Activated gamma-delta T cell treated with anti-CD3 and anti-CD28 coated beads, Interleukin-2, amount 50 U/mL, for 16 hours (primary cell): ENCODE measurements at places on chromosomes 4 and X.

GRCh38 chr4:20318001-20318908 lies 66.5 kb downstream of the SLIT2 start:
- no peak for DNase-seq

DNA sequence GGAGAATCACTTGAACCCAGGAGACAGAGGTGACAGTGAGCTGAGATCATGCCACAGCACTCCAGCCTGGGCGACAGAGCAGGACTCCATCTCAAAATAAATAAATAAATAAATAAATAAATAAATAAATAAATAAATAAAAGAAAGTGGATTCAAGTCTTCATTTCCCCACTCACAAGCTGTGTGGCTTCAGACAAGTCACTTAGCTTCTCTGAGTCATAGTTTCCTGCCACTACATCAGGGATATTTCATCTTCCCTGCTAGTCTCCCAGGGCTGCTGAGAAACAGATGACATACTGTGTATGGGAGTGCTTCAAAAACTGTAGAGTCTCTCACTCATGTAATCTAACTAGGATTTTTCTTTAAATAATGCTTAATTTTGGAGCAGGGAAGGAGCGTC lies 37.2 kb downstream of the TBC1D9 start:
- no peak for DNase-seq

GRCh38 chr4:76061982-76062381 lies 12.5 kb upstream of the ART3 start:
- DNase-seq: no peak

GRCh38 chrX:150736475-150736874 lies 43.3 kb downstream of the MTMR1 start:
- DNase-seq: no peak

- no peak for DNase-seq
These were observed 34.0 kb downstream of the CENPU start for GRCh38 chr4:184699941-184700340.

DNA sequence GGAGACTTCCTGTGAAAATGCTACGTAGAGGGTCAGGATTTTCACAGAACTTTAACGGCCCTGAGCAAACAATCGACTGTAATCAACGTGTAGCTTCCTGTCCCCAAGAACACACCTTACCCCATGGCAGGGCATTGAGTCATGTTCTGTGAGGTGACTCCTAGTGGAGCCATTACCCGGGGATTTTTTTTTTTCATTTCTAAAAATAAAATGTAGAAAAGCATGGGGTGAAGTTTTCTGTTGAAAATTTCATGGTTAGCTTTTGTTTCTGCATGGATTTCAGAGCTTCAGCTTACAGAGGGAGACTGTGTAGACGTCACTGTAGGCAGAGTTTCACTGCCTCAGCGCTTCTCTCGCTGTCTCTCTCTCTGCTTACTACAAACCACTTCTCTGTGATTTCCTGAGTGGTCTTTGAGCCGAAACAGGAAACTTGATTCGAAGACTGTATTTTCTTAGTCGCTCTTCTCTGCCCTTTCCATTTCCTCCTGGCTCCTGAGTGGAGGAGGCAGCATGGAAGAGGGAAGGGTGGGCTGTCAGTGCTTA lies 111.7 kb downstream of the NFKB1 start:
- peak; percentile 36 for DNase-seq

DNA sequence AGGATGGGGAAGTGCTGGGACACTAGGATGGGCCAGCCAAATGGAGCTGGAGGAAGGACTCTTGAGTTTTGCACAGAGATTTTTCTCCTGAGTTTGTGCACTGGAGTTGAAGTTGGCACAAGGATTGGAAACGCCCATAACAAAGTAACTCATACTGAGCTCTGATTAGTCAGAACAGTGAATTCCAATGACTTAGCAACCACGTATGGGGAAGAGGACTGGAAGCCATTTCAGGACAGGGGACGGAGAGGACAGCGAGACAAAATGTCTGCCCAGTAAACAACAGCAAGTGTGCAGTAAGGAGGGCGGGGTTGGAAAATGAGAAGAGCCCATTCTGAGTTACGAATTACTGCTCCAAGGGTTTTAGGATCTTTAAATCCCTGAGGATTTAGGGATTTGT lies 5.9 kb downstream of the RIPPLY1 start:
- DNase-seq: no peak

- DNase-seq: no peak
These were observed 1.8 kb upstream of the GABRQ start for GRCh38 chrX:152635941-152636340.

DNA sequence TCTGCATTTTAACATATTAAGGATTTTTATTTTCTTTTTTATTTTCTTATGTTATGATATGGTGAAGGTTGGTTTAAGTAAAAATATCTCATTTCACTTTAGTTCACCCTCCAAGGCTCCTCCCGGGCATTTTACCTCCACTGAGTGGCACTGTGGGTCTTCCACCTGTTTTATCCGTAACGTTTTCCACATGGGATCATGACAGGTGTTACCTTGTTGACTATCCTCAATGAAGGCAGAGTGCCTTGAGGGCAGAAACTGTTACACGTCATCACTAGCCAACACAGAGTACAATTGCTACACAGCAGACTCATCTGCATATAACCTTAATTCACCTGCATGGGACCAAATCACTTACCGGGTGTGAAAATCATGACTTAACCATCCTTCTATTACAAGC lies 105.8 kb downstream of the GEMIN8 start:
- DNase-seq: no peak

DNA sequence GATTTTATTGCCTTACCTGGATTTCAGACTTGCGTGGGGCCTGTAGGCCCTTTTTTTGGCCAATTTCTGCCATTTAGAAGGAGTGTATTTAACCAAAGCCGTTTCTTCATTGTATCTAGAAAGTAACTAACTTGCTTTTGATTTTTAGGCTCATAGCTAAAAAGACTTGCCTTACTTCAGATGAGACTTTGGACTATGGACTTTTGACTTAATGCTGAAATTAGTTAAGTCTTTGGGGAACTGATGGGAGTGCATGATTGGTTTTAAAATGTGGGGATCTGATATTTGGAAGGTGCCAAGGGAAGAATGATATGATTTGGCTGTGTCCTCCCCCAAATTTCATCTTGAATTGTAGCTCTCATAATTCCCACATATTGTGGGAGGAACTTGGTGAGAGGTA lies 7.7 kb upstream of the UGT2B10 start:
- DNase-seq: no peak

GRCh38 chr4:152974468-152975379 lies 38.6 kb downstream of the FHDC1 start:
- DNase-seq: no peak

DNA sequence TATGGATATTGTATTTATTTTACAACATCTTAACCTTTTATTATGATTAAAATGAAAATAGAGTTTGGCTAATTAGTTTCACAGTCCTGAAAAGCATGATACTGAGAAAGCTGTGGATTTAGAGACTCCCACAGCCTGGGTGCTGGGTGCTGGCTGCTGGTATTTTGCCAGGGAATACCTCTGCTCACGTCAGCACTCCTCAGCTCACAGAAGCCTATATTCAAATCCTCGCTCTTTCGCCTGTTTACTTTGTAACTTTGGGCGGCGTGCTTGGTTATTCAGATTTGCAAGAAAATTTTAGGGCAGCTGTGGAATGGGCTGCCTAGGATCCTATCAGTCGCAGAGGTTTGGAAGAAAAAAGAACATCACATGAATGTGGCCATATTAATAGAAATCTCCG lies 261.8 kb downstream of the DCTD start:
- DNase-seq: no peak

DNA sequence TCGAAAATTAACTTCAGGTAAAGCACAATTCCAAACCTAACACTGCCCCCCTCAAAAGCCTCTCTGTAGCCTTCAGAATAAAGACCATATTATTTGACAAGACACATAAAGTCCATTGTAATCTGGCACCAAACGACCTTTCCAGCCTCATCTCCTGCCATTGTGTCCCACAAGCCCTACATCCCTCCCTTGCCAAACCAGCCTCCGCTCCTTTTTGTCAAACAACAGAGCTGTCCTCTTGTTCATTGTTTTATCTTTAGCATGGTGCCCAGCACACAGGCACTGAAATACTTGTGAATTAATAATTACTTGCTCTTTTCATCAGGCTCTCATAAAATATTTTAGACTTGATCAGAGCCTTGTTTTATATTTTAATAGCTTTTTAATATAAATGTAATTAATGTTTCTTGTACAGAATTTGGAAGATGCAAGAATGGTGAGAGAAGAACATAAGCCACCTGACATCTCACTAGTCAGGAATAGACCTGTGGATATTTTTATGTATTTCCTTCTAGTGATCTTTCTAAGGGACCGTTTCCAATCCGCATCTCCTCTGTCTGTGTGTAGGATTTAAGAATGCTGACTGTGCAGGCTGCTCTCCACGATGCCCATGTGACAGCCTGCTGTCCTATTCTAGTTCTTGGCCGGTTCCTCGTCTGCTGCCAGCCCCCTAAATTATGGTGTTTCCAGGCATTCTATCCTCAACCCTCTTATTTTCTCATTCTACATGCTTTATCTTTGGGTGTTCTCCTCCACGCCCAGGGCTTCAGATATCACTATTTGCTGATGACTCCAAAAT lies 3.0 kb upstream of the IRF2 start:
- DNase-seq: no peak

DNA sequence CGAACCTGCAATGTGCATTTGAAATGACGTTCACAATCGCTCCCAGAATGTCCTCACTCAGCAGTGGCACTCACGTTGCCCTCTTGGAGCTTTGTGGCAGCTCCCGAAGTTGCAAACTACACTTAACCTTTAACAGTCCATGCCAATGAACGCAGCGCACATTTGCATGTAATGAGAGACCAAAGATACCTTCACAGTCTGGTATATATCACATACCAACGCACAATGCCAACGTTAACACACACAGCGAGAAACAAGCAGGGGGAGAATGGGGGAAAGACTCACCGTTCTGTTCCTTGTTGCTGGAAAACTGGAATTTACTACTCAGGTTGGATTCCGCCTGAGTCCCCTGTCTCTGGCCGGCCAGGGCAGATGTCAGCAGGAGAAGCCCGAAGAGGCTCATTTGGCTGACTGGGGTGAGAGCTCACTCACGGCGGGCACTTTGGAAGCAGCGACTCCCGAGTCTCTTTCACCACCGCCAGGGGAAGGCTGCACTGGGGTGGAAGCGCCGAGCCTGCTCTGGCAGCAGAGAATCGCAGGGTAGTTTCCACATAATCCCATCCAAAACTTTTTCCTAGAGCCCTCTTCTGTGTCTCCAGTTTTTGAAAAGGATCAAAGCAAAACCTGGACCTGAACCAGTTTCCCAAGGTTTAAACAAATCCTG lies 966 bp downstream of the PDGFC start:
- DNase-seq: no peak

DNA sequence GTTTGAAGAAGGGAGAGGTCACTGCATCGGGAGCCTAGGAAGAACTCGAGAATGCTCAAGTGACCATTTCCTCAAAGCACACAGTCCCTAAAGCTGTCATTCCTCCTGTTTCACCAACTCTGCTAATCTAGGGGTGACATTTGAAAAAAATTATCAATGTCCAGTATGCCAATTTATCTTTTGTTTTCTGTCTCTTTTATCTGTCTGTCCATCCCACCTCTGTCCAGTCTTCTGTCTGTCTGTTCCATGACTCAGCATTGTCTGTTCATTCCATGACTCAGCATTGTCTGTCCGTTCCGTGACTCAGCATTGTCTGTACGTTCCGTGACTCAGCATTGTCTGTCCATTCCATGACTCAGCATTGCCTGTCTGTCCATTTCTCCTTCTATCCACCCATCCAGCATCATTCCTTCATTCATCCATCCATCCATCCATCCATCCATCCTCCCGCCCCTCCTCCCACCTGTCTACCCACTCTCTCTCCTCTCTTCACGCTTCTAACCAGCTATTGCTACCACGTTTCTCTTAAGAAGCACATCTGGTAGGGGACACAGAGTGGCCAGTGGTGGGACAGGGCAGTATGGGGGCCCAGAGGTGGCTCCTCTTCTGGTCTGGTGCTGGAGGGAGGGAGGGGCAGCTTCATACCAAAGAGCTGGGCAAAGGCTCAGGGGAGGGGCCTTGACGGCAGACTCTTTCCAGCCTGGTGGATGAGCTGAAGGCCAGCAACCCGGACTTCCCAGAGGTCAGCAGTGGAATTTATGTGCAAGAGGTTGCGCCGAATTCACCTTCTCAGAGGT lies 34.1 kb downstream of the HTRA3 start:
- DNase-seq: no peak

GRCh38 chr4:89071311-89071710 lies 14.3 kb upstream of the FAM13A start:
- DNase-seq: no peak

GRCh38 chr4:17636696-17637622 lies 22.5 kb downstream of the MED28 start:
- peak; percentile 57 for DNase-seq

- no peak for DNase-seq
These were observed 274.6 kb downstream of the DHRSX start for GRCh38 chrX:2226182-2226581.

DNA sequence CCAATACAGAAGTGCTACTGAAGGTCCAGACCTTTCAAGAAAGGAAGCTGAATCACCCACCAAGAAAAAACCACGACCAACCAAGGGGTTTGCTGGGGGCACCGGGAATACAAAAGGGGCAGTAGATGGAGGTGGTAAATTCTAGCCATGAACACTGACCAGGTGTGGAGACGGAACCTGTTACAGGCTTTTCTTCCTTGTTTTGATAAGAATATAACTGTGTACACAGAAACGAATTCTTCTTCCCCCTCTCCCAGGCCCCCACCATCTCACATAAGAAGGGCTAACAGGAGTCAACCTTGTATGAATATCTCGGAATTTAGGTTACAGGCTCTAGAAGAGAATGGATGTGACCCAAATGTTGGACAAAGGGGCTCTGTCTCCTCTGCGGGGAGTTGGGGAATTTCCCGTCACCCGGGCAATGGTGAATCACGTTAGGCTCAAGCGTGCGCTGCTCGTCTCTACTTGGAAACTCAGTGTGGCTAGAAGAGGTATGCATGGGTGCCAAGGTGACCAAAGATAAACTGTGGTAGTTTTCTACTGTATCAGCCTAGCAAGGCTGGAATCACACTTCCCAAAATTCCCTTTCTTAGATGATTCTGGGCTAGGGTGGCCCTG lies 87.0 kb downstream of the AFAP1 start:
- DNase-seq: no peak

GRCh38 chrX:71175531-71175930 lies 30.9 kb downstream of the NLGN3 start:
- no peak for DNase-seq

GRCh38 chr4:112114452-112114851 lies 30.8 kb upstream of the FAM241A start:
- no peak for DNase-seq

- DNase-seq: no peak
These were observed 84.0 kb downstream of the NAA11 start for GRCh38 chr4:79241846-79242245.

- DNase-seq: no peak
These were observed 39.1 kb upstream of the NOCT start for GRCh38 chr4:138976526-138976925.

DNA sequence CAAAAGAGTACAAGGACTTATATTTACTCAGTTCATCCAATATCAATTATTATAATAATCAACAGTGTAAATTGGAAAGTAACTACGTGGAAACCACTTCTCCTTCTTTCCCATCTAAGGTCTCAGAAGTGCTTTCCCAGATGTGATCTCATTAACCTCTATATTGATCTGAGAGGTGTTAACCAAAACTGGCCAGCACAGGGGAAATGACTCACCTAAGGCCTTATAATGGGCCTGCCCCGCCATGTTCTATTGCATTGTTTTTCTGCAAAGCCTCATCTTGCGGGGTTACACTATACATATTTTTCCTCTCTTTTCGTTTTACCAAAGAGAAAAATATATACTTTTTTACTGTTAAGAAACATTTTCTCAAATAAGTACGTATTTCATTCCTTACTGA lies 20.5 kb downstream of the RAB40A start:
- no peak for DNase-seq
